Ascending aorta (tissue), 2 donors: ENCODE measurements at places on chromosomes 7 and 10.

GRCh38 chr10:31694929-31695837 lies 233.4 kb downstream of the ARHGAP12 start:
- DNase-seq: no peak

- DNase-seq: no peak
Measured at GRCh38 chr10:10149899-10150298, 867.8 kb upstream of the CELF2 start.

DNA sequence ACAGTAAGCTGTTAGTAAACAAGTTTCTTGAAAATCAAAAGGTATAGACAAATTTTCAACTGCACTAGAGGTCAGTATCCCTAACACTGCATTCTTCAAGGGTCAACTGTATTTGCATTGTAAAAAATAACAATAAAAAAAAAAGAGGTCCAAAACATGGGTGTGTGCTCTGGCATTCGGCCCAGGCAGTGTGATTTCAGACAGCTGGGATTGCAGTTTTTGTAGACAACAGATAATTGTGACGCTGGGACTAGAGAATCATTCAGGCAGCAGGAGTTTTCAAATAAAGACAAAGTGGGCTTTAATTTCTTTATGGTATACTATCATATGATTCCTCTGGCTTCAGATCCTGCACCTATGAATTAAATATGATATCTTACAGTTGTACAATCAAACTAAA lies 543.2 kb upstream of the SEMA3D start:
- no peak for DNase-seq

GRCh38 chr10:131901181-131901829 lies 497 bp downstream of the PPP2R2D start:
- peak; percentile 73 for DNase-seq
